Epithelial cell of esophagus (primary cell): ENCODE measurements at places on chromosomes 5 and 9.

DNA sequence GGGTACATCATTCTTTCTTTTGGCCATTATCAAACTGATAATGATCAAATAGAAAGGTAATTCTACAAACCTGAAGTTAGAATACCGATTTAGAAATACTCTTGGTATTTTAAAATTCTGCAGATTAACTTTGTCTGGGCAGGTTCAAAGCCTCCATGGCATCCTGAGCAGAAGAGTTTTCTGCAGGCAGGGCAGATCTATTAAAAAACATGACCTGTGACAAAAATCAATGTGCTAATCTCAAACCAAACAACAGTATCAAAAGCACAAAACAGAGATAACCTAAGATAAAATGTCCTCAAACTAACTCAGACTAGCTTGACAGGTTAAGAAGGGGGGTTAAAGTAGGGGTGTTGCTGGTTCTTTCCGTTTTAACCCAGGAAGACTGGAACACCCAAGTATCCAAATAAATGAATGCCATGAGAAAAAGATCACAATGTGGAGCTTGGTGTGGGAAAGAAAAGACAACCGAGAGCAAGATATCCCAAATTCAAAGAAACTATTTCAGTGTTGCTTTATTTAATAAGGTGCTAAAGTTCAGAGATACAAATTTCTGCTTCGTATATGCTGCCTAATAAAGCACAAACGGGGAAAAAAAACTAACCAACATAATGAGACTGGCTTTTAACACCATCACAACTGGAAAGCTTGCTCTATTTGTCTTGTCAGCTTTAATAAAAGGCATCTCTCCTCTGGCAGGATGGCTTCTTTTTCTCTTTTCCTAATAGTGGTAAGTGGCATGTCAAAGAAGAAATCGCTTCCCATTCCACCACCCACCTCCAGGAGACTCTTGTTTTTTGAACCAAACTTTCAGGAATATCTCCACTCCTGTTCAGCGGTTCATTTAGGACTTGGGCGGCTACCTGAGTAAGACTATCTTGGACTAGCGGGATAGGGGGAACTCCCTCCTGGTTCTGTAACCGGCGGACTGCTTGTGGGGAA is 2.3 kb downstream of the EFNA5 start:
- peak; percentile 56 for DNase-seq

- DNase-seq, result no peak
These were observed 55.9 kb downstream of the ADAM19 start for GRCh38 chr5:157519579-157520253.

DNA sequence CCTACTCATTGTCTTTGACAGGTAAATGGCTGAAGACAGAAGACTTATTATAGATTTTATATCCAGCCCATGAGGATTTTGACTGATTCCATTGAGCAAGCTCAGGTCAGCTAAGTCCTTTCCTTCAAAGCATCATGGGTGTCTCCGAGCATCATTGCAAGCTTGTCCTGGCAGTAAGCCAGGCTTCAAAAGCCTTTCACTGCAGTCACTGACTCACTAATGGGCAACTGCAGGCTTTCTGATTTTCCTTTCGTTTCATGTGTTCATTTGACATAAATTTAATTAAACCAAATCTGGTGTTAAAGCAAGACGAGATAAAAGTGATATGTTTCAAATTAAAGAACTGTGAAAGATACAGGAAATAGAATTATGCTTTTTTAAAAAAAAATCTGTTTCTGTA is 426.2 kb downstream of the ANXA1 start:
- DNase-seq, result peak; percentile 71

DNA sequence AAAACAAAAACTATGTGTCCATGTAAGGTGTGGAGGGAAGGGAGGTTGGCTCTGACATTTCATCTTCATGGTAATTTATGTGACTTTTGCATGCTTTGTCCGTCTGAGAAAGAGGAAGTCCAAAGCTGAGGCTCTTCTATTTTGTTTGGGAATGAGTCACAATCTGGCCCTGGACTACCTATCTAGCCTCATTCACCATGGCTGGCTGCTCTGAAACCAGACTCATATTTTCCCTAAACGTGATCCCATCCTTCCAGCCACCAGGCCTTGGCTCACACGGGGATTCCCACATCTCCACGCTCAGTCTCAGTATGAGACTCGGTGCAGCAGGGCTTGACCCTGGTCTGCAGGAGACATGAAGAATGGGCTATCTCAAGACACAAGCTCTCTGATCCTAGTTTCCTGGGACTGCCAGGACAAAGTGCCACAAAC is 672.8 kb downstream of the ACTL7B start:
- DNase-seq, result peak; percentile 37

DNA sequence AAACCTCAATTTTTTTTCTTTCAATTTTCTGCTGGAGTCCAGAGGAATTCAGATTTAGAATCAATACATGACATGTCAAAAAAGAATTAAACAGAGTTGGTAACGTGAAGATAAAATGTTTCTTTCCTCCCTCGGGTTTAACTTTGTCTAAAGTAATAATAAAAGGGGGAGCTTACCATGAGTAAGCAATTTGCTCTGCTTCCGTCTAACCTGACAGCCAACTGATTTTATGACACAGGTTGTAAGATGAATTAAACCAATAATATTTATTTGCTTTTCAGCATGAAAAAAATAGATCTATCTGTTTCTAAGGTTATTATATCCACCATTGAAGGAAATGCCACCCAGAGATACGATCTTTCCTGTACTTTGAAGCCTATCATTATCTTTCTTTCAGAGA is 352.6 kb downstream of the OSTF1 start:
- DNase-seq, result no peak

- DNase-seq, result no peak
These were observed 231.6 kb upstream of the RPS23 start for GRCh38 chr5:82509762-82510161.

DNA sequence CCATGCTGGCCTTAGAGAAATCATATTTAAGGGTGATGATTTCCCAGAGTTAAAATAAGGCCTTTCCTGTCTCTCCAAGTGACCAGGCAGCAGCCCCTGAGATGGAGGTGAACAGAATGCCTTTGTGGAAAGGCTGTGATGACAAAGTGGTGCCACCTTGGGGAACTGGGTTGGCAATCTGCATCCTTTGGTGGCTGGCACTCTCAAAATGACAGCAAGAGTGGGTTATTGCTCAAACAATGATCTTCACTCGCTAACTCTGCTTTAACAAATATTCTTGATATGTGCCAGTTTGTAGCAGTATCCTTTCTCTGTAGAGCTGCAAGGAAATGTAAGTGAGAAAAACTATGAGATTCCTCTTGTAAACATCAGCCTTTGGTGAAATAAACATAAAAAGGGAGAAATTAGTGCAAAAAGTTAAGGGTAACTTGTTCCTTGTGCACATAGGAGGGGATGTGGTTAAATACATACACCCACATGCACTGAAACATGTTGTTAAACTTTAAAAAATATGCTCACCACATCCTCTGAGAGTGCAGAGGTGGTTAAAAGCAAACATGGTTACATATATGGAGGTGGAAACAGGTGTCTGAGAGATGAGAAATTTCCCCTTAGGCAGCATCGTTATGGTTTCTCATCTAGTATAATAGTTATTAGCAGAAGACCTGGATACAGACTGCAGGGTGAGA is 373.4 kb upstream of the CTNND2 start:
- DNase-seq, result no peak

GRCh38 chr5:129111351-129111750 is 16.8 kb downstream of the ISOC1 start:
- DNase-seq, result no peak

DNA sequence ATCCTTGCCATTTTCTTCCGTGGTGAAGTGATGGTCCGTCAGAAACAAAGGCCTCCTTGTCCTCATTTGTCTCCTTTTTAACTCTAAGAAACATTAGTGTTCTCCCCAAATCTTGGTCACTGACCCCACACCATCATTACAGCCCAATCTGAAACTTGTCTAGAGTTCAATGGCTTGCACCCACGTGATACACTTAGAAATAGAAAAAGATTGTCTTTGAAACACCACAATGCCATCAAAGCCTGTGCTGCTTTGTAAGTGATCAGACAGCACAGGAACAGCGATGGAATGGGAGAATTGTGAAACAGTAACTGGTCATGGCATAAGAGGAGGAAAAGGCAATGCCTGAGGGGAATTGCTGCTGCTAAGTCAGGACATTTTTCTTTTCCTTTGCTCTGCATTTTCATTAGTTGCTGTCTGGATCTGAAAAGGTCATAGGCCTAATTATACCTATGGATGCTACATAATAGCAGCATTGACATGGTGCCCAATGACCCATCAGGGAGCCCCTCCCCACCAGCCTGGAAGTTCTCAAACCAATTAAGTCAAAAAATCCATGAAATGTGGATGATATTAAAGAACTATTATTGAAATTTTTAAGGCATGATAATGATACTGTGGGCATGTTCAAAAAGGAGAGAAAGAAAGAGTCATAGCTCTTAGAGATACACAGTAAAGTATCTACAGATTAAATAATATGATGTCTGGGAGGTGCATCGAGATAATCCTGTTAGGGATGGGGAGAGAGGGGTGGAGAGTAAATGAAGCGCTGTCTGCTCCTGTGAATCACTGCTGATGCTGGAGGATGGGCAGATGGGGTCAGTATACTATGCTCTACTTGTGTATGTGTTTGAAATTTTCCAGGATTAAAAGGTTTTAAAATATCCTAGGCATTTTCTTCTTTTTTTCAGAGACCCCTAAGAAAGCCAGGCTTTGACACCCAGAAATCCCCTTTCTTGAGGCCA is 83.6 kb downstream of the ENC1 start:
- peak; percentile 92 for DNase-seq

- peak; percentile 13 for DNase-seq
These were observed 520.0 kb downstream of the SPOCK1 start for GRCh38 chr5:136979131-136979530.

GRCh38 chr9:105330201-105330600 is 85.8 kb downstream of the SLC44A1 start:
- peak; percentile 15 for DNase-seq

DNA sequence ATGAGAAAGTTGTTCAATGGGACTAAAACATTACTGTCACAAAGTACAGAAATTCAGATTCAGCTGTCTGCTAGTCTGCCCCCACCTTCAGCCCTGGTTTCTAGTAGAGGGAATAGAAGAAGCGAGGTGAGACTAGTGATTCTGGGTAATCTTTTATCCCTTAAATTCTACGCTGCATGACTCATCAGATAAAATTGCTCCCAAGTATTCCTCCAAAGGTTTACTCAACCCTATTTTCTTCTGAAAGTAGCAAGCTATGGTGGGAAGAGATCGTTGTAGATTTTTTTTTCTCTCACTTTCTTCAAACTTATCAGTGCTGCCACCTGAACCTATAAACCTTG is 318.9 kb upstream of the RIOK2 start:
- peak; percentile 18 for DNase-seq

DNA sequence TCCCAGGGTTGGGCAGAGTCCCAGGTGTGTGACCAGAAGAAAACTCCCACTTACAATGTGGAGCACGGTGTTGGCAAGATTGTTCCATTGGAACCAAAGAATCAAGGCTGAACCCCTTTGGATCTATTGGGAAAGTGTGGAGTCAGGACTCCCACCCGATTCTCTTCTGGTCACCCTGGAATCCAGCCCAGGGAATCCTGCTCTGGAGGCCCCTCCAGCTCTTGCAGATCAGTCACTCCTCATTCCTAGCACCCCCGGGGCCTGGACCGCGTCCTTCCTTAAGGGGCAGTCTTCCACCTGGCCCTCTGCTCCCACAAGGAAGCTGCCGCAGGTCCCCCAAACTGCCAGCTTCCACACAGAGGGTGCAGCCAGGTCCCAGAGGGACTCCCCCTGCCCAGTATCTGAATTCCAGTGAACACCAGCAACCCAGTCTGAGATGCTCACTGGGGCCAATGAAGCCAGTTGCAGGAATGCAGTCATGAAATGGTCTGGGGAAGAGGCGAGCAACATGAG is 170.1 kb downstream of the GADD45G start:
- DNase-seq, result no peak

DNA sequence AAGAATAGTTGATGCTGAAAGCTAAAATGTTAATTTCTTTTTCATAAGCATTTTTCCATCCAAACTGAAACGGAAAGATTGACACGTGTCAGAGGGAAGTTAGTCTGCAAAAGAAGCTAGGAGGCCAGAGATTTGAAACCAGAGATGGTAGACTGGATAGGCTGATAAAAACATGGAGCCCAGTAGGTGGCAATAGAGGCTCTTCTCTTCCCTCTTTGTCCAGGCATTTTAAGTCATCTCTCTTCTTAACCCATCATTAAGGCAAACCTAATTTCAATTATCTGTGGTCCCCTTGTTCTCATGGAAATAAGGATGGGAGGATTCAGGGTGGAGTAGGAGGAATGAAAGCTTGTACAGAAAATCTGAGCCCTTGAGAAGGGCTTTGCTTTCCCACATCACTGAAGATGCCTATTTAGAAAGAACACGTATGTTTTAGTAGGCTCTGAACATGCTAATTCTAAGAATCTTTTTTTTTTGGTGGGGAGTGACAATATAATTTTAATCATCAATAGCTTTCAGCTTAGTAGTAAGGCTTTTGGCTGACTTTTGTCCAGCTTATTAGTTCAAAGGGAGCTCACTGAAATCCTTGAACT is 66.6 kb downstream of the ZNF474 start:
- peak; percentile 68 for DNase-seq

DNA sequence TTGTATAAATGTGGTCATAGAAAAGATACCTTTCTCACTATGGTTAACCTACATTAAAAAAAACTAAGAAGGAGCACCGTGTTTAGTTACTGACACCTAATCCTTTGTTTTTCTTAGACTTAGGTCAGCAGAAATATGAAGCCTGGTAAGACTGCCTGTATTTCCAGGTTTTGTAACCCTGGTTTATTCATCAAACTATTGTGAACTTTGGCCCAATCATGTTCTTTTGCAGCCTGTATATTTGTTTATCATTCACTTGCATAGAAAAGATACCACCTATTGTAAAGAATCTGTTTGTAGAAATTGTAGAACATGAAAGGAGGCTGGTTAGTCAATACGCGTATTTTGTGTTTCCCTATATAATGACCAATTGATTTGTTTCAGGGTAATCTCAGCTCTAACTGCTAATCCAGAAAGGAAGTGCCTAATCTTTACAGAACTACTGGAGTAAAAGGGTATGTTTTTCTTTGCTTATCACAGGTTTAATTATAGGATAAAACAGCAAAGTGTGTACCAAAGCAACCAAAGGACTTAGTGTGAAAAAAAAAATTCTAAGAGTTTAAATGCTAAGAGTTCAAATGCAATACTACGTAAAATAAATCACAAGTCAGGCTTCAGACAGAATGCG is 103.6 kb downstream of the LURAP1L start:
- DNase-seq, result peak; percentile 78

DNA sequence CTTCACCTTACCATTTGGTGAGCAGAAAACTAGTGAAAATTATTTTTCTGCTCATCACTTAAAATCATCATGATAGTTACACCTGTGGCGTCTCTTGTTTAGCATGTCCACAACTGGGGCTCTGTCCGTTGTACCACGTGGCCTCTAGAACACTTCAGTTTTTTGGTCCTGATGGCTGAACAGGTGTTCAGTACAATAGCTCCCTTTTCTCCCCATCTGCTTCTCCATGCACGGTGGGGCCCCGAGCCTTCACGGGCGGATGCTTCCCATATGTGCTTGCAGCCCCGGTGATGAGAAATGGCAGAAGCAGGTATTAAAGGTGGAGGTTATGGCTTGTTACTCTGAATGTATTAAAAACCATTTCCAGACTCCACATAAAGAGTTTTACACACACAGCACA is 304.1 kb downstream of the CWC27 start:
- DNase-seq, result no peak

- DNase-seq, result no peak
These were observed 269.0 kb upstream of the RGMB start for GRCh38 chr5:98504505-98504904.
